ENCODE measurements at places on chromosomes 1 and 21.

- peaks cover 58% of the 10 kb centered on the region for H3K36me3 ChIP-seq
- no peaks in the 10 kb centered on the region for H3K4me1 ChIP-seq
- DNase-seq: peak; percentile 27
- no peaks in the 10 kb centered on the region for H3K27me3 ChIP-seq
These were observed 15.7 kb downstream of the IFNAR2 start for GRCh38 chr21:33245289-33245918.

- no peak overlapping the region for H3K27ac ChIP-seq
- DNase-seq: peak; percentile 64
- H3K27me3 ChIP-seq: no peaks in the 10 kb centered on the region
- H3K36me3 ChIP-seq: no peaks in the 10 kb centered on the region
- peaks cover 7% of the 10 kb centered on the region for H3K4me1 ChIP-seq
- H3K4me3 ChIP-seq: no peak overlapping the region
These were observed 75.4 kb downstream of the SLC25A24 start for GRCh38 chr1:108124622-108125311.

DNA sequence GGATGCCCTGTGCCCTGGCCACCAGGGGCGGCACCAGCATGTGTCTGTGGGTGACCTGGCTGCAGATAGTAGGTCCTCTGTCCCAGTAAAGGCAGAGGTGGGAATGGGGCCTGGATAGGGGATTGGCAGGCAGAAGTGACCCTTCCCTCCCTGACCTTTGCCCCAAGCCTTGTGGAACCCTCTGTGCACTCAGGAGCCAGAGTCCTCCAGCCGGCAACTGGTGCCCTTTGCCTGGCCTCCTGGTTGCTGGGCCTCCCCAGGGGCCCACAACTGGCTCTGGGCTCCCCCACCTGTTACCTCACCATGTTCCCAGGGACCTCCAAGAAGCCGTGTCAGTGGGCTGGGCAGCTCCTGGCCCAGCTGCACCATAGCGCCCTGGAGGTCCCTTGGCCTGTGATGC is 10.0 kb downstream of the PLCH2 start:
- no peak for DNase-seq
- no peaks in the 10 kb centered on the region for H3K27me3 ChIP-seq
- H3K36me3 ChIP-seq: no peaks in the 10 kb centered on the region
- no peaks in the 10 kb centered on the region for H3K4me1 ChIP-seq
- no peak overlapping the region for H3K4me3 ChIP-seq

- no peaks in the 10 kb centered on the region for H3K36me3 ChIP-seq
- no peak overlapping the region for H3K4me3 ChIP-seq
- H3K27ac ChIP-seq: no peak overlapping the region
- H3K27me3 ChIP-seq: no peaks in the 10 kb centered on the region
- H3K4me1 ChIP-seq: no peaks in the 10 kb centered on the region
- no peak for DNase-seq
These were observed 1.2 kb upstream of the KCNE1 start for GRCh38 chr21:34513129-34513675.

DNA sequence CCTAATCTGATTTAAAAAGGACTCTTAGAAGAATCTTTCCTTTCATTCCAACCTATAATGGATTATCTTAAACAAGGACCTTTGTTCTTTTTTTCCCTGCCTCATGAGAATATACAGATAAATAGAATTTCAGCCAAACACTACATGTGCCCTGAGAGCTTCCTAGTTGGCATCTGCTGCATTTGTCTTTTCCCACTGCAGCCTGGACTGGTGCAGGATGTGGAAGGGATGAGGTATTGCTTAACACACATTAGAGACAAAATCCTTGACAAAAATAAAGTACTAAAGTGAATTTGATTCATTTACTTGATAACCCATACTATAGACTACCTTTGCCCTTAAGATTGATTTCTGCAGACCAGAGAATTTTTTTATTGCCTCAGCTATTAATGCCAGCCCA is 59.5 kb downstream of the PALMD start:
- no peak overlapping the region for H3K27ac ChIP-seq
- no peak overlapping the region for H3K4me3 ChIP-seq
- H3K4me1 ChIP-seq: no peaks in the 10 kb centered on the region
- no peaks in the 10 kb centered on the region for H3K27me3 ChIP-seq

- DNase-seq: no peak
- H3K4me3 ChIP-seq: no peak overlapping the region
- H3K36me3 ChIP-seq: no peaks in the 10 kb centered on the region
- H3K27ac ChIP-seq: no peak overlapping the region
- no peaks in the 10 kb centered on the region for H3K4me1 ChIP-seq
These were observed 69.0 kb downstream of the BRINP2 start for GRCh38 chr1:177239792-177240191.

DNA sequence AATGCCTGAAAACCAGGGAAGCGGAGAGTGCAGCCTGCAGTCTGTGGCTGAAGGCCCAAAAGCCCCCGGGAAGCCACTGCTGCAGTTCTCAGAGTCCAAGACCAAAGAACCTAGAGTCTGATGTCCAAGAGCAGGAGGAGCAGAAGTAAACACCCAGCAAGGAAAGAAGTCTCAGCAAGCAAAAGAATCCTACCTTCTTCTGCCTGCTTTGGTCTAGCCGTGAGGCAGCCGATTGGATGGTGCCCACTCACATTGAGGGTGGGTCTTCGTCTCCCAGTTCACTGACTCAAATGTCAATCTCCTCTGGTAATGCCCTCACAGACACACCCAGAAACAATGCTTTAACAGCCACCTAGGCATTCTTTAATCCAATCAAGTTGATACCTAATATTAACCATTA is 217.5 kb downstream of the PLA2G4A start:
- no peak overlapping the region for H3K27ac ChIP-seq
- H3K4me1 ChIP-seq: peaks cover 8% of the 10 kb centered on the region
- H3K27me3 ChIP-seq: no peaks in the 10 kb centered on the region
- no peaks in the 10 kb centered on the region for H3K36me3 ChIP-seq
- no peak overlapping the region for H3K4me3 ChIP-seq

DNA sequence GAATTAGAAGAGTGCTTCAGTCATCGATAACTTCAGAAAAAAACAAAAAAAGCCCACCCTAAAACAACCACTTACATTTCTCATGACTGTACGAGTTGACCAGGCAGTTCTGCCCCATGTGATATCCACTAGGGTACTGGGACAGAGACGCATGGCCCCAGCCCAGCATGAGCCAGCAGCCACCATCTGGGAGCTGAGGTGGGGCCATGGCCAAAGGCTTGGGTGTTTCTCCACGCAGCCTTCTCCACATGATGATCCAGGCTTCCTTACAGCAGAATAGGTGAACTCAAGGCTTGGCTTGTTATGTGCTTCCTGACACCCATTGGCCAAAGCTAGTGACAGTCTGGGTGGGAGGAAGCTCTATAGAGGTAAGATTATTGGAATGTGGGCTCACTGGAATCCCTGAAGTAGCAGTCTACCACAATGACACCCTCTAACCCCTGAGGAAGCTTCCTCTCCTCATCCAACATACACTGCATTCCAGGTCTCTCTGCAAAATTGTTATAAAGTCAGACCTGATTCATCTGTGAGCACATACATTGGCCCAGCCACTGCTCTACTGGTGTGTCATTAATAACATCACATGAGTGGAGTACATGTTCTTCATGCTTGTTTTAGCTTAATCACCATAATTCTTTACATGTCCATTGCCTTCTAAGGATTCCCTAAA is 66.3 kb upstream of the NTPCR start:
- H3K36me3 ChIP-seq: no peaks in the 10 kb centered on the region
- H3K4me3 ChIP-seq: no peak overlapping the region
- H3K27ac ChIP-seq: no peak overlapping the region
- H3K4me1 ChIP-seq: no peaks in the 10 kb centered on the region

- no peaks in the 10 kb centered on the region for H3K36me3 ChIP-seq
- H3K4me3 ChIP-seq: no peak overlapping the region
- no peaks in the 10 kb centered on the region for H3K27me3 ChIP-seq
- H3K4me1 ChIP-seq: no peaks in the 10 kb centered on the region
- no peak overlapping the region for H3K27ac ChIP-seq
- peak; percentile 8 for DNase-seq
These were observed 64.8 kb upstream of the ATP5PO start for GRCh38 chr21:33980276-33980916.

DNA sequence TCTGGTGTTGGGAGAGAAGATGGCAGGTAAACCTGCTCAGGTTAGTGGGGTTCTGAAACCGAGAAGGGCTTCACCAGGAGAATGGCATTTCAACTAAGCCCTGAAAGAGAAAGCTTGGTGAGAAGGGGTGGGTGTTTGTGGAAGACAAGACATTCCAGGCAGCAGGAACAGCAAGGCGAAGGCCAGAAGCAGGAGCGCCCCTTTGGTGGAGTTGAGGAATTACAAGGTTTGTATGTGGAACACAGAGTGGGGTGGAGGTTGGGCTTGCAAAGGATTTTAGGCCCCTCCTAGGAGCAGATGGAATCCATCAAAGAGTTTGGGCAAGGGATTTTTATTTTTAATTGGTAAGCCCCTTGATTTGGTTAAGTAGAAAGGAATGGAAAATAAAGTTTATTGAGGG is 24.8 kb upstream of the ELOA start:
- peak; percentile 91 for DNase-seq
- no peak overlapping the region for H3K27ac ChIP-seq
- no peak overlapping the region for H3K4me3 ChIP-seq
- H3K27me3 ChIP-seq: no peaks in the 10 kb centered on the region

- H3K27me3 ChIP-seq: no peaks in the 10 kb centered on the region
- H3K27ac ChIP-seq: no peak overlapping the region
- H3K4me3 ChIP-seq: no peak overlapping the region
- H3K4me1 ChIP-seq: no peaks in the 10 kb centered on the region
- no peak for DNase-seq
These were observed 21.9 kb upstream of the KCNE1 start for GRCh38 chr21:34533938-34534337.

GRCh38 chr1:117587499-117588356 is 18.1 kb upstream of the TENT5C start:
- no peaks in the 10 kb centered on the region for H3K36me3 ChIP-seq
- no peaks in the 10 kb centered on the region for H3K27me3 ChIP-seq
- no peak overlapping the region for H3K4me3 ChIP-seq
- H3K4me1 ChIP-seq: no peaks in the 10 kb centered on the region
- no peak for DNase-seq

- no peaks in the 10 kb centered on the region for H3K27me3 ChIP-seq
- no peak overlapping the region for H3K27ac ChIP-seq
- H3K4me1 ChIP-seq: peaks cover 4% of the 10 kb centered on the region
- DNase-seq: no peak
- no peaks in the 10 kb centered on the region for H3K36me3 ChIP-seq
These were observed 58.9 kb downstream of the RIPK4 start for GRCh38 chr21:41707960-41708330.

All from endodermal cell (in vitro differentiated cells).